ENCODE measurements at places on chromosomes 3 and 15. TPM values are rescaled to one million over a fixed set of nuclear protein-coding genes. Genes with fewer than 3 reads are reported as not detected.

- no peak for DNase-seq
Observed at GRCh38 chr3:9786825-9787669, 5.2 kb downstream of the TADA3 start.

- no peak for DNase-seq
Observed at GRCh38 chr15:63601026-63601703, 4.0 kb downstream of the FBXL22 start.

- DNase-seq = no peak
Observed at GRCh38 chr15:29403772-29404171, 134.2 kb upstream of the NSMCE3 start.

DNA sequence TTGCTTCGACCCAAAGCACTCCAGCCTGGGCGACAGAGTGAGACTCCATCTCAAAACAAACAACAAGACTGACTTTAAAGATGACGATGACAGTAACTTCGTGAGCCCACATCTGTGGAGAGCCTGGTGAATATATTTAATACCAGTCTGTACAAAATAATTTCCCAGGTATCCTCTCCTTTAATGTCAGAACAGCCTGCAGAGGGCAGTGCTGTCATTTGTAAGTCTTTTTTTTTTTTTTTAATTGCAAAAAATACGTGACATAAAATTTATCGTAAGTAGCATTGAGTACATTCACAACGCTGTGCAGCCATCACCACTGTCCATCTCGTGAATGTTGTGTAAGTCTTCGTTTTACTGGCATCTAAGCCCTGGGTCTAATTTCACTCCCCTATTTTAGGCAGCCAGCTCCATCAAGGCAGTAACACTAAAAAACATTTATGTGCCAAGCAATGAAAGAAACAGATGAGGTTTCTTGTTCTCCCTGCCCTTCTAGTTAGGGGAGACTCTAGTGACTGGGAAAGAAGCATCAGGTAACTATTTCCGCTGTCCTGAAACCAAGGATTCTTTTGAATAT, 1.4 kb downstream of the HTD2 start:
- peak; percentile 38 for DNase-seq

DNA sequence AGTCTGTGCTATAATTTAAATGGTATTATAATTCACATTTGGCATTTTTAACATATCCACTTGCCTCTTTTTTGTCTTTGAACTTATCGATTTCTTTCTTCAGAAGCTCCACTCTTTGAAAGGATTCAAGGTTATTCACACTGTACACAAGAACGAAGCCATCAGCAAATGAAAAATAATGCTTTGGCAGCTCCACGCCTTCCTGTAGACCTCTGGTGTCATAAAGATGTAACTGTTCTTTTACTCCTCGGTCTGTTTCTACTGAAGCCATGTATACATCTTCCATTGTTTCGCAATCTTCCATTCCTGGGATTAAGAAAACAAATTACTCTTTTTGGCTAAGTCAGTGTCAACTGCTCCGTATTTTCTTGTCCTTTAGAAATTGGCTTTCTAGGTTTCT, 16.0 kb downstream of the NKIRAS1 start:
- DNase-seq = no peak

- DNase-seq = no peak
Observed at GRCh38 chr15:44763187-44763586, 26.9 kb downstream of the TRIM69 start.

DNA sequence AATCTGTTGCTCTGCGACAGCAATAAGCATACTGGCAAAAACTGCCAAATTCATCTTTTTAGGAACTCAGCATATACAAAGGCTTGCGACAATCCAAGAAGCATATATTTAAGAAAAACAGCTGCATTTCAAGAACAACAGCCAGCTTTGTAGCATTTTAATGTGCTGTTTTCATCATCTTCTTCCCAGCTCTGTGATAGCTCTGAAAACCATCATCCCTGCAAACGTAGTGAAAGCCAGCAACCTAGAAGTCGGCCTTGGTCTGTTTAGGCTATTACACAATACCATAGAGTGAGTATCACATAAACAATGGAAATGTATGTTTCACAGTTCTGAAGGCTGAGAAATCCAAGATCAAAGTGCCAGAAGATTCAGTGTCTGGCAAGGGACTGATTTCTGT, 187.5 kb downstream of the NAALADL2 start:
- no peak for DNase-seq

- no peak for DNase-seq
Observed at GRCh38 chr3:146928421-146929059, 323.4 kb upstream of the PLSCR5 start.

- no peak for DNase-seq
Observed at GRCh38 chr3:4739289-4740236, 239.7 kb upstream of the BHLHE40 start.

DNA sequence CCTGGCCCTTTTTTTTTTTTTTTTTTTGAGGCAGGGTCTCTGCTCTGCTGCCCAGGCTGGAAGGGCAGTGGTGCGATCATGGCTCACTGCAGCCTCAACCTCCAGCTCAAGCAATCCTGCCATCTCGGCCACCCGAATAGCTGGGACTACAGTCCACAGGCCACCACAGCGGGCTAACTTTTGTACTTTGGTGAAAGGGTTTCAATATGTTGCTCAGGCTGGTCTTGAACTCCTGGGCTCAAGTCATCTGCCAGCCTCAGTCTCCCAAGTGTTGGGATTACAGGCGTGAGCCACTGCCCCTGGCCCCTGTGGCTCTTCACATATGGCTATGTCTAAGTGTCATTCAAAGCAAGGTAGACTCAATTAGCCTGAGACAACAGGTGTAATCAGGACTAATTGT, 8.8 kb upstream of the DPPA2 start:
- no peak for DNase-seq

DNA sequence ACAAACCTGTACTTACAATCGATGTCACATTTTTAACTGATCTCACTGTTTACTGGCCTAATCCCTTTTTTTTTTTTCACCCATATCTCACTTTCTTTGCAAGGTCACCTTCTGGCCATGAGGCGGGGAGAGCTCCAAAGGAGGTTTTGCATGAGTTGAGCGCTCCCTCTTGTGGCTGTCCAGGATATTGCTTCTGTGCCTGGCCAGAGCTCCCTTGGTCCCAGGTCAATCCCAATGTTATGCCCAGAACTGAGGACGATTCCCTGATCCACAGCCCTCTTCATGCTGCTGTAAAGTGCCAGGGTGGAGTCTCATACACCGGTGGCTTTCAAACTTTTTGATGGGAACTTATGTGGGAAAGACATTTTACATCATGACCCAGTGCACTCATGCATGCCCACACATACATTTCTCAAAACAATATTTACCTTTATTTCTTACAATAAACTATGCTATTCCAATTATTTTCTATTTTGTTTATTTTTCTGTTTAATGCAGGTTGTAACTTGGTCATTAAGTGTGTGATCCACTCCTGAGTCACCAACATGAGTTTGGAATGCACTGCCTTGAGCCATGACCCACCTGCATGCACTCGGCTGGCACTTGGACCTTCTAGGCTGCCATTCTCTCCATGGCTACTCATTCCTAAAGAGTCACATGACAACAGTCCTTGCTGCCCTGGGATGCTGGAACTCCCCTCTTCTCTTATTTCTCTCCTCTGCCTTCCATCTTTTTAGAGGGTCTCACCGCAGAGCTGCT, 9.6 kb upstream of the SST start:
- DNase-seq = peak; percentile 73

DNA sequence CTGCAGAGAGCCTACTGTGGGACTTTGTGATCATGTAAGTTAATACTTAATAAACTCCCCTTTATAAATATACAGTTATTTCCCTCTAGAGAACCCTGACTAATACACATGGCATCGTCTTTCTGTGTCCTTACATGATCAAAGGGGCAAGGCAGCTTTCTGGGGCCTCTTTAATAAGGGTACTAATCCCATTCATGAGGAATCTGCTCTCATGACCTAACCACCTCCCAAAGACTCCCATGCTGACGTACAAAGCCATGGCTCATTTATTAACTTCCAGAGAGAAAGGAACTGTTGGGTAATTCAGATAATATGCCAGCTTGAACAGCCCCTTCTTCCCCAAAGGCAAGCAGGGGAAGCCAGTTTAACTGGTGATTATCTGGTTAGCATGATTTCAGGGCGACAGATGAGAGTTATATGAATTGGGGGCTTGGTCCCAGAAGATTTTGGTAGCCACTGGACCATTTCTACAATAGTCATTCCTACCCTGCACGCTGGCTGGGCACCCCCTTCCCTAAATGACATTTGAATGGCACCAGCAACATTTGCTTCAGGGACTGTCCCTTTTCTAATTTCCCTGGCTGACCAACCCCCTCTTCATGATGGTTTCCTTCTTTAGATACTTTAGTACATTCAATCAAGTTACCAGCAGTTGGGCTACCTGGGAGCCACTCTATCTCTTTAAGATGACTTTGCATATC, 83.6 kb upstream of the C3orf80 start:
- DNase-seq = no peak

DNA sequence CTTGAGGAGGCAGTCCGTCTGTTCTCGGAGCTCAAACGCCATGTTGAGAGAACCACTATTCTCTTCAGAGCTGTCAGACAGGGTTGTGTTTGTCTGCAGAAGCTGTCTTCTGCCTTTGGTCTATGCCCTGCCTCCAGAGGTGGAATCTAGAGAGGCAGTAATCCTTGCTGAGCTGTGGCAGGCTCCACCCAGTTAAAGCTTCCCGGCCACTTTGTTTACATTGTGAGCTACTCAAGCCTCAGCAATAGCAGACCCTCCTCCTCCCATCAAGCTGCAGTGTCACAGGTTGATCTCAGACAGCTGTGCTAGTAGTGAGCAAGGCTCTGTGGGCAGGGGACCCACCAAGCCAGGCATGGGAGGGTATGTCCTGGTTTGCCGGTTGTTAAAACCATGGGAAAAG, 8.9 kb downstream of the OR5AC2 start:
- DNase-seq = no peak

GRCh38 chr3:37945807-37946530, 44.6 kb upstream of the VILL start:
- peak; percentile 40 for DNase-seq

GRCh38 chr15:78018946-78019644, 58.4 kb downstream of the TBC1D2B start:
- no peak for DNase-seq

DNA sequence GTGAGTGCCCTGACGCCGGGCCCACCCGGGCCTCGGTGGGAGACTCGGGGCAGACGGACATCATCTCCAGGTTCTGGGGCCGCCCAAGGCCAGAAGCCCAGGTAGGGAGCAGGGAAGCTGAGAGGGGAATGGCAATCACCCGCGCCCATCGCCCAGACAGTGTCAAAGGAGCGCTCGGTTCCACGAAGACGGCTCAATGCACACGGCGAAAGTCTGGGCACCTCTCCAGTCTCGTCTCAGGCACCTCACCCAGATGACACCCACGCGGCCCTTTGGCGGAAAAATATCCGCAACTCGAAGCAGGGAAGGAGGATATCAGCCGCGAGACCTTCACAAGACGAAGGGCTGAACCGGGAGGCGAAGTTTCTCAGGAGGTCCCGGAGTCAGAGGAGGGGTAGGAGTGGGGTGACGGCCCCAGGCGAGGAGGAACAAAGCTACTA, 916 bp downstream of the IL17RD start:
- no peak for DNase-seq

- DNase-seq = no peak
Observed at GRCh38 chr15:92466834-92467233, 73.2 kb downstream of the ST8SIA2 start.

DNA sequence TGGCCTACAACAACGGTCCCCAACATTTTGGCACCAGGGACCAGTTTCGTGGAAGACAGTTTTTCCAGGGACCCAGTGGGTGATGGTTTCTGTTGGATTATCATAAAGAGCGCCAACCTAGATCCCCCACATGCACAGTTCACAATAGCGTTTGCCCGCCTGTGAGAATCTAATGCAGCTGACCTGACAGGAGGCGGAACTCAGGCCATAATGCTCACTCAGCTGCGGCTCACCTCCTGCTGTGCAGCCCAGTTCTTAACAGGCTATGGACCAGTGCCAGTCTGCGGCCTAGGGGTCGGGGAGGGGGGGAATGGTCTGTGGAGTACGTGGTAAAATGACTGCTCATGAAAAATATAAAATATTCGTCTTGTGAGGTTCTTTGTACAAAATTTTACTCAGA, 518.5 kb upstream of the CADM2 start:
- no peak for DNase-seq

DNA sequence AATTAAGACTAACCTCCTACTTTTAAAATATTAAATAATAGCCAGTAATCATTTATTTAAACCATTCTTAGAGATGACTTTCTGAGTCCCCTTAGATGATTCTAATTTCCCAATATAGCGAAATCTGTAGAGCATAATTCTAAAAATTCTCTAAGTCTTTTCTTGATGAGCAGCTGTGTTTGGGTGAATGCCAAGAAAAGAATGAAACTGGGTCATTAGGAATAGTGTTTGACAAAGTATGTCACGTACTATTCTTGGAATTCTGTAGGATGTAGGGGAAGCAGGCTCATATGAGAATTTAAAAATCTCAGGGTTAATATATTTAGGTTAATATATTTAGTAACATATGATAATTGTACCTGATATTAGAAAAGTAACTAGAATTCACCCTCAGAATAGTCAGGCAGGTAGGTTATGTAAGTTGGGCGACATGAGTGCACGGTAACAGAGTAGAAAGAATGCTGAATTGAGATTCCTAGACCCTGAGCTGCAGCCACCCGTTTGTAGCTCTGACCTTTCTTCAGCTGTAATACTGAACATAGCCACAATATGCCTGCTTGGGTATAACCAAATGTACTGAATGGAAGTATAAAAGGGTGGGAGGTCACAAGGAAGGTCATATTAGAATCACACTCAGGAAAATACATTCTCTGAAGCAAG, 524.3 kb downstream of the UNC13C start:
- DNase-seq = no peak

DNA sequence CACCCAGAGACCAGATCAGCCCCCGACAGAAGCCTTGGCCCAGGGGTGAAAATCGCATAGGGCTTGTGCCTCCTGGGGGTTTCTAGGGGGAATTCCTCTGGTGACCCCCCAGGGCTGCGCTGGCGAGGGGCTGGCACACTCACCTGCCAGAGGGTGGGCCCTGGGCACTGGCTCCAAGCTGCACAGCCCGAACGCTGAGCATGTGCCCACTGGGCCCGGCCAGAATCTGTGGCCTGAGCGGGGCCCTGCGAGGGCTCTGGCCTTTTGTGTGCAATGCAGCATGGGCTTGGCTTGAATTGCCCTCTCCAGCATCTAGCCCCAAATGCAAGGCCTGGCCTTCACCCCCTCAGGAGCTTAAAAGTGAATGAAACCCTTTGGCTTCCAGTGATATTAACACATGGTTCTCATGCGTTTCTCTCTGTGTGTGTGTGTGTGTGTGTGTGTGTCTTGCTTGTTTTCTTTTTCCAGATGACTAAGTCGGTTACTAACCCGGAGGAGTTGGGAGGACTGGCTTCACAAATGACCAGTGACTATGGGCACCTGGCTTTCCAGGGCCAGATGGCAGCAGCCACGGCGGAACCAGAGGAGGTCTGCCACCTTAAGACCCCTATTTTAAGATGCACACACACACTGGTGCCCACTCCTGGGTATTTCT, 259.1 kb upstream of the TPM1 start:
- no peak for DNase-seq

GRK7 gene
- not detected for total RNA-seq

DLEC1 gene
- total RNA-seq = 4.7 TPM

NANOGP8 gene
- 0.46 TPM for total RNA-seq

SAMMSON gene
- total RNA-seq = not detected

ARHGEF26 gene
- total RNA-seq = 56.7 TPM

NAA80 gene
- total RNA-seq = 12.7 TPM

Data from mucosa of gallbladder (tissue), 1 donor.